ENCODE measurements at places on chromosomes 6 and 20.
A peak's percentile ranks its signal among the peaks of the same experiment; 100 is the strongest.

DNA sequence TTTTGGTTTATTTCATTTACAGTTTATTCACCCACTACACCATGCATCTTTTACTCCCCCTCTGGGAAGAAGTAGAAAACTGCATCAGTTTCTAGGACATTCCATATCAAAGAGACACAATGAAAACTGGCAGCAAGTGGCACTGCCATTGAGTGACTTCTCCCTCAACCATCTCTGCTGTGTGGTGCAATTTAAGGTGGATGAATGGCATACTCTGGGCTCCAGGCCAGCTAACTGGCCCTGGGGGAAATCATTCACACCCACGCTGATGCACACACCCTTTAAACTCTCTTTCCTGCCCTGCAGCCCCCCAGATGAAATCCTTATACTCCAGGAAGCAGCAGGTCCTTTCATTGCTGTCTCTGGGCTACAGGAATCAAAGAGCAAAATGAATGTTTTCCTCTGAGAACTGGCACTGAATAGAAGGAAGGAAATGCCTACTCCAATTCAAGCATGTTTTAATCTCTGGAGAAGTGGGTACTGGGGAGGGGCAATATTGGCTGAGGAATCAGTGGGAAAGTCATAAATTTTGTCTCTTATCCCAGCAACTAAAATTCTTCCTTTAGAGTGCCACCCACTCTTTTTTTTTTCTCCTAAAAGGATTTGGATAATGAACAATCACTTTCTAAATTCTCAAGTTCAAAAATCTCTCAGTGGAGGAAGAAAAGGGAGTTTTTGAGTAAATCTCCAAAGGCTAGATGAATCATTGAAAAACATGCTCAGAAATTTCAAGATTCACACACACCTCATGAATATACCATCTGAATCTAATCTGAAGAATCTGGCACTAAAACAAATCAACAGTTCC lies 16.9 kb upstream of the RFPL4B start:
- no peak for DNase-seq

DNA sequence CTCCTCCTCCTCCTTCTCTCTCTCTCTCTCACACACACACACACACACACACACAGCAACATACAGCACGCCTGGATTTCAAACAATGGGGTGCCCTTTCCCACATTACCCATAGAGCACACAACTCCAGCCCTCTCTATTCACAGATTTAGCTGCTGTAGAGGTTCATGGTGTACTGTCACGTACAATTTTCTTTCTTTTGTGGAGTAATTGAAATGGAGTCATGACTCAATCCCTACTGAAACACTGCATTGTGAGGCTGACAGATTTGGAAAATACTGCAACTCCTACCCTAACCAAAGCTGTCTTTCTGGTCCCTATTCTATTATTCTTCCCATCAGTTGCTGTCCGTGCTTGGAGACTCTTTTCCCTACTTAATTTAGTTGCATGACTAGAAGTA lies 166.9 kb downstream of the EDN1 start:
- DNase-seq: no peak

DNA sequence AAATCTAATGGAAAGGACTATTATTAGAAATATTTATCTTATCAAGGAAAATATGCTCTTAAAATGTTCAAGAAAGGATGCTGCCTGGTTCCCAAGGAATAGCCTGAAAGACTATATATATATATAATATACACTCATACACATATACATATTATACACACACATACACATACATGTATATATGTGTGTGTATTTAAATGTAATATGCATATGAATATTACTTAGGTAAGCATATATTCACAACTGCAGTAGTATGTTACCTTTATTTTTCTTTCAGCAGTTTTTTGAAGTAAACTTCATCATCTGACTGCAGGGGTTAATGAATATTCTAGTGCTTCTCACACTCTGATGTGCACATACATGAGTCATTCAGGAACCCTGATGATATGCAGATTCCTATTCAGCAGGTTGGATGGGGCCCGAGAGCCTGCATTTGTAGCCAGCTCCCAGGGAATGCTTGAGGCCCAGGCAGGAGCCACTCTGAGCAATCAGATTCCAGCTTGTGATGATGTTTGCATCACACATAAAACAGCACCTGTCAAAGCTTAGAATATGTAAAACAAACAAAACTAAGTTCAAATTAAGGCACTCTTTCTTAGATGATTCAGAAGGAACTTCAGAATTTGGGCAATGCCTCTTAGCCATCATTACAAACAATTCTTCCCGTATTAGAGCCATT lies 16.1 kb downstream of the MYLK4 start:
- DNase-seq: no peak

DNA sequence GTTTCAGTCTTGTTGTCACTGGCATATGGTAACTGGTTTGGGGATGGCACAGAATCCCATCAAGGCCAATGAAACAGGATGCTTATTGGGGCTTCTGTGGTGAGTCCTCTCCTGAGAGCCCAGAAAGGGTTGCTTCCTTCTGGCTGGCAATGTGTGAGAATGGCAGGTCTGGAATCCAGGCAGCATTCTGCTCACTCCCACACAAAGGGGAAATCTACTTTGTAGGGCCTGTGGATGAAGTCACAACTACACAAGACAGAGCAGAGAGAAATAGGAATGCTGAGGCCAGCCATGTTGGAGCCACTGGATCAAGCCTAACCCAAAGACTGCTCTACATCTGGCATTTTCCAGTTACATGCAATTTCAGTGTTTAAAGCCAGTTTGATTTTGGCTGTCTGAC lies 15.7 kb downstream of the PLAGL2 start:
- no peak for DNase-seq

- DNase-seq: no peak
Measured at GRCh38 chr20:7703551-7703961, 236.7 kb downstream of the HAO1 start.

DNA sequence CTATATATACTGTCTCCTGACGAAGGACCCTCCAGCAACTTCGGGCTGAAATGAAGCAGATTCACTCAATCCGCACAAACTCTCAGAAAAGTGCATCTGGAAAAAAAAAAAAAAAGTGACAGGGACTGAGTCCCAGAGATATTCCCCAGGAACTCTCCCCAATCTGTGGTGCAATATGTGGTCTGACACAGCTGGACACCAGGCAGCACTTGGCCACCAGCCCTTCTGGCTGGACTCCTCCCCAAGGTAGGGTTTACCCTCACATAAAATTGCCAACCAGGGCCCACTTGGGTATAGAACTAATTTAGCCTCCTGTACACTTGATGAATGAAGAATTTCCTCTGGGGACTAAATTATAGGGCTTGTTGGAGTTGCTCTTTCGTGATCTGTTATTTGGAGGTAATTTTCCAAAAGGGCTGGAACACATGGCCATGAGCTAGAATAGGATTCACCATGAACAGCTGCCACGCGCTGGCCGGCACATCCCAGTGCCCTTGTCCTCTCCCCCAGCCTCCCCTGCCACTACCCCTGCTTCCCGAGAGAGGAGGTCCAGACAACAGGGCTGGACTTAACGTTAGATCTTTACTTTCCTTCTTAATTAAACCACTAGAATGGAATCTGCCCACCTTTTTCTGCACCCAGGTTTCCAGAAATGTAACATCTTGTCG lies 379.2 kb downstream of the BMP2 start:
- no peak for DNase-seq

DNA sequence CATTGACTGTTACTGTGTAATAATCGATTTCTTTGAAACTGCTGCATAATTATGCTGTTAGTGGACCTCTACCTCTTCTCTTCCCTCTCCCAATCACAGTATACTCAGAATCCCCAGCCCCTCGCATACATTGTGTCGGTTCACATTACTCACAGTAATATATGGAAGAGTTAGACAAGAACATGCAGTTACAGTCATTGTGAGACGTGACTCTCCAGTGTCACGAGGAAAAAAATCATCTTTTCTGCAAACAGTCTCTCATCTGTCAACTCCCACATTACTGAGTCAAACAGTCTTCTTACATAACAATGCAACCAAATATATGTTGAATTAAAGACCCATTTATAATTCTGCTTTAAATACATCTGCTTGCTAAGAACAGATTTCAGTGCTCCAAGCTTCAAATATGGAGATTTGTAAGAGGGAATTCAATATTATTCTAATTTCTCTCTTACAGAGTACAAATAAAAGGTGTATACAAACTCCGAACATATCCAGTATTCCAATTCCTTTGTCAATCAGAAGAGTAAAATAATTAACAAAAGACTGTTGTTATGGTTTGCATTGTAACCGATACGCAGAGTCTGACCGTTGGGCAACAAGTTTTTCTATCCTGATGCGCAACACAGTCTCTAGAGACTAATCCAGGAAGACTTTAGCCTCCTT lies 113.3 kb downstream of the TMEM242 start:
- DNase-seq: no peak

- no peak for DNase-seq
Measured at GRCh38 chr20:57988828-57989227, 239.6 kb downstream of the ANKRD60 start.

DNA sequence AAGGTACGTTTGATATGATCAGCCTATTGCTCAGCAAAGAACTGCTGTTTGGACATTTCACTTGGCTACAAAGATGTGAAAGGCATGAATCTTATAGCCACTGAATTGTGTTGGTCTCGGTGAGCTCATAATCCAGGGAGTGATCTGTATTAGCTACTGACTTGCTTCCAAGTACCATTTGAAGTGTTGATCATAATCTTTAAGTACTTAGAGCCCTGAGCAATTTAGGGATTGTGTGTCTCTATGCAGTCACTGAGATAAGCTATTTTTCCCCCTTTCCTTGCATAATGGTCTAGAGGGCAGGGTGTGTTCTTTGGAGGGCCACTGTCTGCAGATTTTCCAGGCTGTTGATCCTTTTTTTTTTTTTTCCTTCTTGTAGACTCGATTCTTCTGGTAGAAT lies 393.6 kb downstream of the ESR1 start:
- DNase-seq: peak; percentile 61

DNA sequence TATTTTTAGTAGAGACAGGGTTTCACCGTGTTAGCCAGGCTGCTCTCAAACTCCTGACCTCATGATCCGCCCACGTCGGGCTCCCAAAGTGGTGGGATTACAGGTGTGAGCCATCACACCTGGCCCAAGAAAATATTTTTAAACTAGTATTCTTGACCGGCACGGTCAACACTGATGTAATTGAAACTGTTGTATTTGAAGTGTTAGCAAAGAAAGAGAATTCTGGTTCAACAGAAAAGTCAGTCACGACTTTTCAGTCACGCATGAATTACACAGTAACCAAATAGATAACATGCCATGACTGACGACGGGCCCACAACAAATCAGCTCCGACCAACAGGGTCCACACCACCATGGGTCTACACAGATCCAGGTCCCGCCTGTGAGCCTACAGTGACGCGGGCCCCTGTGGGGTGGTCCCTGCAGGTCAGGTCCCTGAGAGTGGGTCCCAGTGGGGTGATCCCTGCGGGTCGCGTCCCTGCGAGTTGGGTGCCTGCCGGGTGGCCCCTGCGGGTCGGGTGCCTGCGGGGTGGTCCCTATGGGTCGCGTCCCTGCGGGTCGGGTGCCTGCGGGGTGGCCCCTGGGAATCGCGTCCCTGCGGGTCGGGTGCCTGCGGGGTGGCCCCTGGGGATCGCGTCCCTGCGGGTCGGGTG lies 1.0 kb downstream of the GMEB2 start:
- peak; percentile 50 for DNase-seq

Data from D341Med (cell line).